Activated effector memory CD4-positive, alpha-beta T cell treated with anti-CD3 and anti-CD28 coated beads, Interleukin-2, amount 50 U/mL, for 16 hours (primary cell): ENCODE measurements at places on chromosomes 2 and 18.

DNA sequence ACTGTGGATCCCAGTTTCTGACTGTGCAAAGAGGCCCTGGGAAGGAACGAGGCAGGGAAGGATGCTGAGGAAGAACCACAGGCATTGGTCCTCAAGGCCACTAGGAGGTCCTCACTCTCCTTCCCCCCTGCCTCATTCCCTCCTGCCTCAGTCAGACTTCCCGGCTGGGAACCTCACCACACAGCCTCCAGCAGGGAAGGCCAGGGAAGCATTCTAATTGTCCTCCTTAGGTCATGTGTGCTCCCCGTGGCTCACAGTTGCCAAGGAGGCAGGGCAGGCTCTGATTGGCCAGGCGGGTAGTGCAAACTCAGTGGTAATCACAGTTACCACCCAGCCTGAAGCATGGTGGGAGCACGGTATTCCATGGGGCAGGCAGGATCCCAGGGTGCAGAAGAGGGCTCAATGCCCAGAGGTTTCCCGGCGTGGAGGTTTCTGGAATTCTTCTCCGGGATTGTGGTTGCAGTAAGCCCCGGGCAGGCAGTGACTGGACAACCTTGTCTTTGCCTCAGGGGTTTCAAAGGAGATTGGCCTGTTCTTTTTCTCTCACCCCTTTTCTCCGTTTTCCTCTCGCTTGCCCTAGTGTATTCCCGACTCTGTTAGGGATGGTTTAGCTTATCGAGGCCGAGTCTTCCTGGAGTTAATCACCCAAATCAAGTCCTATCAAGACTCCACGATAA lies 27.1 kb downstream of the FER1L5 start:
- DNase-seq: no peak

DNA sequence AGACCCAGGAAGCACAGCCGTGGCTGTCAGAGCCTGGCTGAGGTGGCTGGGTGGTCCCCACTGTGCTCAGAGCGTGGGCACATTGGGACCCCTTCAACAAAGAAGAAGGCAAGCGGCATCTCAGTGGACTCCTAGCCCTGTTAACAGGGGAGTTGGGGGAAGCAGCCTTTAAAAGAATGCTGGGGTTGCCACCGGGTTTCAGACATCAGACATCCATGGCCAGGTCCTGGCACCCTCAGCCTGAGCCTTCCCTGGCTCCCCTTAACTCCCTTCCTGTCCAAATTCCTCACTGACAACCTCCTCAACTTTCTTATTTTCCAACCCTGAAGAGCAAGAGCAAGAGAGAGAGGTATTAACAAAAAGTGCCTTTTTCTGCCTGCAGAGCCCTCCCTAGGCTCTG lies 24.8 kb upstream of the GNAL start:
- no peak for DNase-seq

DNA sequence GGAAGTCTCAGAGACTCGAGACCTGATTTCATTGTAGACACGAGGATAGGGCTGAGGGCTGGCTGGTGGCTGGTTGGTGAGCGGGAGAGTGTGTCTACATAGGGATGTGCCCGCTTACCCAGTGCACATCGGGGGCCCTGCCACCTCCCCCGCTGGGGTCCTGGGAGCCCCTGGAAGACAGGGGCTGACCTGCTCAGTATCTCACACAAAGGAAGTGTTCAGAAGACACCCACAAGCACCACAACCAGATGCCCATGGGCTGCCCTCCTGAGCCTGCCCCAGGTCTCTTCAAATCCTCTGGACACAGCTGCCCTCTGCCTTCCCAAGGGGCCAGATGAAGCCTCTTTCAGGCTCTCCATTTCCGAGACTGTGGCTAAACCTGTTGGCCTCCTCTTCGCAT lies 43.1 kb downstream of the MYCN start:
- no peak for DNase-seq

GRCh38 chr2:8851811-8852560 lies 14.6 kb upstream of the KIDINS220 start:
- DNase-seq: no peak

- no peak for DNase-seq
Observed at GRCh38 chr2:198930170-198930569, 527.6 kb downstream of the SATB2 start.

GRCh38 chr2:143702931-143703330 lies 573.7 kb downstream of the ARHGAP15 start:
- DNase-seq: no peak

- DNase-seq: no peak
Observed at GRCh38 chr2:234179031-234179363, 128.5 kb downstream of the SPP2 start.

GRCh38 chr2:9030841-9031240 lies 27.4 kb upstream of the MBOAT2 start:
- no peak for DNase-seq

GRCh38 chr18:7436166-7436565 lies 130.9 kb upstream of the PTPRM start:
- no peak for DNase-seq

GRCh38 chr2:59693231-59693959 lies 860.1 kb downstream of the BCL11A start:
- DNase-seq: no peak

DNA sequence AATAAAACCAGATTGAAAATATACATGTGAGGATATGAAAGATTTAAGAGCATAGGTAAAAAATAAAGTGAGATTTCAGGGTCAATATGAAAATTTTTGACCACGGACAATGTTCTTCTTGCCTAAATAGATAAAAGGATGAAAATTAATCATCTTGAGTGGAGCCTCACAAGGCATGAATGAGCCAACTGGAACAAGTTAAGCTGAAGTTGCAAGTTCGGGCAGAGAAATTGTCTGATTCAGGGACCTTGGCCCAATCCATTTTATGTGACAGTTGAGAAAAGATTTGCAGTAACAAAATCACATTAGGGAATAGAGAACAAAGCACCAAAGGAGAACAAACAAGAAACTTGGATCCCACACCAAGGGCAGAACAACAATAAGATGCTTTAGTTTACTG lies 305.3 kb downstream of the TMX3 start:
- DNase-seq: no peak

- no peak for DNase-seq
Observed at GRCh38 chr2:69196327-69197117, 183.5 kb downstream of the ANTXR1 start.
